Upper lobe of left lung (tissue), 6 donors: ENCODE measurements at places on chromosomes 5 and 9. TPM values are rescaled to one million over a fixed set of nuclear protein-coding genes. Genes with fewer than 3 reads are reported as not detected.

GRCh38 chr5:21723500-21723899, 1129.6 kb downstream of the CDH12 start:
- no peak for DNase-seq
- H3K27ac ChIP-seq: no peak overlapping the region
- no peak overlapping the region for H3K4me3 ChIP-seq
- no peaks in the 10 kb centered on the region for H3K4me1 ChIP-seq
- no peaks in the 10 kb centered on the region for H3K36me3 ChIP-seq

DNA sequence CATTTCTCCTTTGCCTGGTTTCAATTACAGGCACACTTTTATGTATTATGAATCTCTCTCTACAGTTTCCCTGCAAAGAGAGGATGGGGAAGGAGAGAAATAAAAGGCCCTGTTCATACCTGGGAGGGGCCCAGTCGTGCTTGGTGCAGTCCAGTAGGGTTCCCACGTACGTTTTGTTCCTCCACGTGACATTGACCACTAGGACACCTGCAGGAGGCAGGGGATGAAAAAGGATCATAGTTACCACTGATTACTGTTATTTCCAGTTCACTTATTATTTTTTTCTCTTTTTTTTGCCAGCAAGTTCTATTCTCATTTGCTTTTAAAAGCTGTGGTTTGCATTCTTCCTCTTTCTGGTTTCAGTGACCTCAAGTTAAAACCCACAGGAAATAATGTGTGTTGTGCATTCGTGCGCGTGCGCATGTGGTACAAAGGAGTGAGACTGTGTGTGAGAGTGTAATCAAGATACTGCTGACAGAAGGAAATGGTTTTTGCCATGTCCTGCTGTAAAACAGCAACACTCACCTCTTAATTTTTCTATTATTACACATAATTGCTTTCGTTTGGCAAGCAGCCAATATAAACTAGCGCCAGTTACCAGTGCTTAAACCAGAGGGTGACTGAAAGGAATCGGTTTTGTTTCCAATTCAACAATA, 96.8 kb downstream of the ZNF608 start:
- peak overlapping the region; percentile 64 for H3K27ac ChIP-seq
- DNase-seq: no peak
- no peaks in the 10 kb centered on the region for H3K36me3 ChIP-seq

DNA sequence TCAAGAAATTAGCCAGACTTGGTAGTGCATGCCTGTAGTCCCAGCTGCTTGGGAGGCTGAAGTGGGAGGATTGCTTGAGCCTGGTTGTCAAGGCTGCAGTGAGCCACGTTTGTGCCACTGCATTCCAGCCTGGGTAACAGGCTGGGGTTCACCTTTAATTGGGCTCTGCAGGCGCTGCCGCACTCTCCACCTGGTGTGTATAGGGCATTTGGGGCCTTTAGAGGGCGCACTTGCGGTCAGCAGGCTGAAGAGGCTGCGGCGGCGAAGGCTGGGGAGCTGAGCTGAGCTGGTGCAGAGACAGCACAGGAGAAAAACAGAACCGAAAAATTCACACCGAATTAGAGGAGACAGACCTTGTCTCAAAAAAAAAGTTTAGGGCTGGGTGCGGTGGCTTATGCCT, 31.2 kb downstream of the CDK7 start:
- H3K4me1 ChIP-seq: no peaks in the 10 kb centered on the region
- peaks cover 35% of the 10 kb centered on the region for H3K36me3 ChIP-seq
- no peak overlapping the region for H3K27ac ChIP-seq
- DNase-seq: no peak
- no peak overlapping the region for H3K4me3 ChIP-seq
- peaks cover 2% of the 10 kb centered on the region for H3K27me3 ChIP-seq

GRCh38 chr9:109272045-109272444, 48.8 kb downstream of the EPB41L4B start:
- no peaks in the 10 kb centered on the region for H3K4me1 ChIP-seq
- DNase-seq: no peak
- H3K4me3 ChIP-seq: no peak overlapping the region
- no peaks in the 10 kb centered on the region for H3K36me3 ChIP-seq

- no peaks in the 10 kb centered on the region for H3K4me1 ChIP-seq
- no peak for DNase-seq
- H3K27ac ChIP-seq: no peak overlapping the region
- no peak overlapping the region for H3K4me3 ChIP-seq
Observed at GRCh38 chr5:90223756-90224155, 185.8 kb downstream of the CETN3 start.

GRCh38 chr9:16236882-16237281, 633.6 kb downstream of the BNC2 start:
- no peak for DNase-seq
- H3K36me3 ChIP-seq: no peaks in the 10 kb centered on the region
- H3K4me3 ChIP-seq: no peak overlapping the region

DNA sequence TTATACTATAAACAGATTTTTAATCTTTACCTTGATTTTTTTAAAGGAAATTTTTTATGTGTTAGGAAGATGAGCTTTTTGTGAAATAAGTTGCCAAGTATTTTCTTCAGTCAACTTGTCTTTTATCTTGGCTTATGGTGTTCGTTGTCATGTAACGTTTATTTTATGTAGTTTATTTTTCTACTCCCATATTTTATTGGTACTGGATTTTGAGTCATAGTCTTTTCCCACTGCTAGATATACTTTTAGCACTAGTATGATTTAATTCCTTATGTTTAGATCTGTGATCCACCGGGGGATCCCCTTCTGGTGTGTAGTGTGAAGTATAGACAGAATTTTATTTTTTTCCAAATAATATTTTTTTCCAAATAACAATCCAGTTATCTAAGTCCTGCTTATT, 54.2 kb downstream of the DENND4C start:
- no peaks in the 10 kb centered on the region for H3K36me3 ChIP-seq
- no peak overlapping the region for H3K4me3 ChIP-seq
- no peak for DNase-seq
- no peaks in the 10 kb centered on the region for H3K27me3 ChIP-seq

- H3K36me3 ChIP-seq: no peaks in the 10 kb centered on the region
- H3K4me3 ChIP-seq: no peak overlapping the region
- DNase-seq: no peak
- H3K27me3 ChIP-seq: no peaks in the 10 kb centered on the region
- no peak overlapping the region for H3K27ac ChIP-seq
Observed at GRCh38 chr5:157020002-157020401, 38.9 kb downstream of the HAVCR1 start.

The GKAP1 gene
- 15.8 TPM for total RNA-seq

The KLF4 gene
- 112 TPM for total RNA-seq

The LHX2 gene
- not detected for total RNA-seq

The MYOZ3 gene
- total RNA-seq: 0.79 TPM

The SGCD gene
- total RNA-seq: 7.8 TPM

DNA sequence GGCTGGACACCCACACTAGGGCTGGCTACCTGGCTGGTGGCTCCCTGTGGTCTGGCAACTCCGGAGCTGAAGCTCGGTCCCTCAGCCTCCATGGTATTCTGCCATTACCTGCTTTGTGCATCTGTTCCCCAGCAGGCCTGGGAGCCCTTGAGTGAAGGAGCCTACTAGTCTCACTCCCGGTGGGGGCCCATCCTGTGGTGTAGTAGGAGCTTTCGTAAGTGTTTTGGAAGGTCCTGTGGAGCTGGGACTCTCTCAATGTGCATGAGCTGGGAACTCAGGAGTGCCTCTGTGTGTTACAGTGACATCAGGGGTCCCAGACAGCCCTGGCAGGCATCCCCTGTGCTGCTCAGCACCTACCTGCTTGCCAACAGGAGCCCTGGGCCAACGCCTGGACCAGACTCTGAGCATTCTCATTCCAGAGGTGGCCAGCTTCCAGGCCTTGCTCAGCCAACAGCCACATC, 267.1 kb downstream of the GADD45G start:
- H3K27ac ChIP-seq: no peak overlapping the region
- H3K27me3 ChIP-seq: no peaks in the 10 kb centered on the region
- no peaks in the 10 kb centered on the region for H3K36me3 ChIP-seq

- H3K27me3 ChIP-seq: no peaks in the 10 kb centered on the region
- peaks cover 13% of the 10 kb centered on the region for H3K4me1 ChIP-seq
- no peak for DNase-seq
- H3K4me3 ChIP-seq: no peak overlapping the region
- H3K36me3 ChIP-seq: no peaks in the 10 kb centered on the region
Observed at GRCh38 chr5:175690025-175690424, 32.2 kb downstream of the HRH2 start.

- H3K27me3 ChIP-seq: no peaks in the 10 kb centered on the region
- H3K27ac ChIP-seq: peak overlapping the region; percentile 18
- DNase-seq: no peak
- H3K4me3 ChIP-seq: no peak overlapping the region
- peaks cover 11% of the 10 kb centered on the region for H3K4me1 ChIP-seq
Observed at GRCh38 chr5:109455598-109456096, 45.9 kb upstream of the PJA2 start.

The OBP2B gene
- not detected for total RNA-seq

DNA sequence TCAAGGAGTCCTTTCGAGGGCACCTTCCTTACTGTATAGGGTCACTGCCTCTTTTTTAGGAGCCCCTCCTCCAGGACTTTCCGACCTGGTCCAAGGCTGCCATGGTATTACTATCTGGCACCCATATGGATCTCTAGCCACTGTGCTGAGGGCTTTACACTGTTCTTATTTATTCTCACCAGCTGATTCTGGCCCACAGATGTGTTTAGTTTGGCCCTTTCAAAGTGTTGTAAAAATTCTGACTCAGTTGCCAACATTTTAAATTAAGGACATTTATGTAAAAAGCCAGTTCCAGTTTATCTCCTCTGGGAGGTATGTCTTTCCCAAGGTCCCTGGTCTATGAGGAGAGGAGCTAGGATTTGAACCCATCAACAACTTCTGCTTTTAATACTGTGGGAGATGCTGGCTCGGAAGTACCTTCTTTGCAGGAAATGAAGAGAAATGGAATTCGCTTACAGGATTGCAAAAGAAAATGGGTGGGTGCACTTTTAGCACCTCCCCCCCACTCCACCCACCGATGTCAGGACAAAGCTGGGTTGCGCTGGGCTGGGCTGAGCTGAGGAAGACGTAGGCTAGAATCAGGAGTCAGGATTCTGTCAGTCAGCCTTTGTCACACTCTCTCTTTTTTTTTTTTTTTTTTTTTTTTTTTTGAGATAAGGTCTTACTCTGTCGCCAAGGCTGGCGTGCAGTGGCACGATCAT, 7.8 kb downstream of the JADE2 start:
- no peak for DNase-seq
- peaks cover 26% of the 10 kb centered on the region for H3K36me3 ChIP-seq
- peak overlapping the region; percentile 56 for H3K27ac ChIP-seq
- peaks cover 51% of the 10 kb centered on the region for H3K4me1 ChIP-seq
- H3K4me3 ChIP-seq: no peak overlapping the region

DNA sequence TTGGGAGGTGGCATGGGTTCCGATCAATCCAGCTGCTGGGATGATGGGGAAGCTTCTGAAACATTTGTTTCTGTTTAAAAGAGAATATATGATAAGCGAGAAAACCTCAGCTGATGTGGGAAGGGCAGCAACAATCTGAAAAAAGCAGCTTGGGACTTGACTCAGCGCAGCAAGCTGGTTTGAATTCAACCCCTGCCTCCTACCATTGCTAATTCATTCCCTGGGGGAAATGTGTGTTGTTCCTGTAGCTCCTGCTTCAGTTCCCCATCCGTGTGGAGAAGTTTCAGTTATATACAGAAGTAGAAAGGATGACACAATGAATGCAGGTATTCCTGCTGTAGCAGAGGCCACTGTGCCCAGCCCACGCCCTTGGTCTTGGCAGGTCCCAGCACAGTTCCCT, 145.1 kb downstream of the NXNL2 start:
- no peak for DNase-seq
- H3K4me1 ChIP-seq: no peaks in the 10 kb centered on the region
- H3K27me3 ChIP-seq: no peaks in the 10 kb centered on the region

DNA sequence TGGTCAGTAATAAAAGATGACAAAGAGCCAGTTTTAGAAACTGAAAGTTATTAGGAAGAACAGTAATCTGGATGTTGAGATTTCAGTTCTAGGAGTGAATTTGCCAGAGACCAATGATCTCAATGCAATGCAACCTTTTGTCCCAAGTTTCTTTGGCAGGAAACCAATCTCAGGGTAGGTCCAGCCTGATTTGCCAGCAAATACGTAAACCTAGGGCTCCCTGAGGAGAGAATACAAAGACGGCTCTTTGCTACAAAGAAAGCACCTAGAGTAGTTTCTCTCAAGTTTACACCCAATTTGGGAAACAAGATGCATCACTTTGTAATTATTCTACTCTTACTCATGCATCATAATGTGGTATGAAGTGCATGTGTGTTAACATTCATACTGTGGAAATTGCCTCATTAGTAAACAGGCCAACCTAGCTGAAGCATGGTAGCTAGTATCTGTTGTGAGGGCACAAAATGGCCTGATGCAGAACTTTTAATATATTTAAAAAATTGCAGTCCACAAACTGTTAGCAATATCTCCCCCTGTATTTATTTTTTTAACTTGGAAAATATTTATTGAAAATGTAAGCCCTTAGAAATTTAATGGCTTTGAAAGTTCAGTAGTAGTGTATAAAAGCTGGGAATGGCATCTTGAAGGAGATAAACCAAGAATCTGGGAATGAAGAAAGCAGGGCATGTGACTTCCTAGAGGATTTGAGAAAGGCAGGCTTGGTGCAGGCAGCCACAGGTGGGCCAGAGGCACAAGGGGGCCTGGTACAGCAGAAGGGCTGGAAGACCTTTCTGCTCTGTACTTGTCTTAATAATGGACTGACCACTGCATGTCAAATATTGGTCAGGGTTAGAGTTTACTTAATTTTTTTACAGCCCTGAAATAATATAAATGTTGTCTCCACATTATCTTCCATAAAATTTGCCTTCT, 59.5 kb downstream of the MAST4 start:
- H3K4me3 ChIP-seq: no peak overlapping the region
- H3K27ac ChIP-seq: no peak overlapping the region
- DNase-seq: no peak
- no peaks in the 10 kb centered on the region for H3K36me3 ChIP-seq
- H3K27me3 ChIP-seq: no peaks in the 10 kb centered on the region

- no peak overlapping the region for H3K4me3 ChIP-seq
- H3K36me3 ChIP-seq: no peaks in the 10 kb centered on the region
- no peaks in the 10 kb centered on the region for H3K27me3 ChIP-seq
Observed at GRCh38 chr5:102583276-102584124, 84.7 kb upstream of the SLCO6A1 start.

The C5orf22 gene
- 13.3 TPM for total RNA-seq

GRCh38 chr9:69468380-69468779, 143.4 kb downstream of the ENTREP1 start:
- no peak overlapping the region for H3K27ac ChIP-seq
- H3K4me1 ChIP-seq: no peaks in the 10 kb centered on the region
- no peaks in the 10 kb centered on the region for H3K27me3 ChIP-seq
- DNase-seq: no peak
- no peaks in the 10 kb centered on the region for H3K36me3 ChIP-seq
- H3K4me3 ChIP-seq: no peak overlapping the region

GRCh38 chr5:73670731-73671130, 44.7 kb downstream of the ARHGEF28 start:
- H3K4me3 ChIP-seq: no peak overlapping the region
- H3K36me3 ChIP-seq: no peaks in the 10 kb centered on the region
- no peak overlapping the region for H3K27ac ChIP-seq
- H3K4me1 ChIP-seq: peaks cover 6% of the 10 kb centered on the region

GRCh38 chr5:14492331-14492964, 89.1 kb upstream of the OTULINL start:
- peak overlapping the region; percentile 2 for H3K4me3 ChIP-seq
- H3K36me3 ChIP-seq: peaks cover 17% of the 10 kb centered on the region
- H3K4me1 ChIP-seq: peaks cover 11% of the 10 kb centered on the region
- DNase-seq: no peak
- peak overlapping the region; percentile 72 for H3K27ac ChIP-seq
